ENCODE measurements at places on chromosomes 16 and 17.

DNA sequence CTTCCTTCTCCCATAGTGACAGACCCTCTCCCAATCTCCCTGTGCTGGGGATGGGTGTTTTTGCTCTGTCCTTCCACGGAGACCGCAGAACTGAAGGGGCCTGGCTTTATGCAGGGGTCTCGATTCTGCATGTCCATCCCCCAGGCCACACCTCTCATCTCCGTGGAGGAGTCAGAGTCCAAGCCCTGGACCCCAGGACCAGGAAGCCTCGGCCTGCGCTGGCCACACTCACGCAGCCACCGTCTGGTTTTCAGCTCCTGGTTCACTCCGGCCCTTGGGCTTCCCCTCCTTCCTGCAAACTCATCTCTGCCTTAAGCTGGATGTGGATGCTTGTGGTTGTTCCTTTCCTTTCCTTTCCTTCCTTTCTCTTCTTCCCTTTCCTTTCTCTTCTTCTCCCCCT lies 90.8 kb downstream of the MGAT5B start:
- DNase-seq: no peak

DNA sequence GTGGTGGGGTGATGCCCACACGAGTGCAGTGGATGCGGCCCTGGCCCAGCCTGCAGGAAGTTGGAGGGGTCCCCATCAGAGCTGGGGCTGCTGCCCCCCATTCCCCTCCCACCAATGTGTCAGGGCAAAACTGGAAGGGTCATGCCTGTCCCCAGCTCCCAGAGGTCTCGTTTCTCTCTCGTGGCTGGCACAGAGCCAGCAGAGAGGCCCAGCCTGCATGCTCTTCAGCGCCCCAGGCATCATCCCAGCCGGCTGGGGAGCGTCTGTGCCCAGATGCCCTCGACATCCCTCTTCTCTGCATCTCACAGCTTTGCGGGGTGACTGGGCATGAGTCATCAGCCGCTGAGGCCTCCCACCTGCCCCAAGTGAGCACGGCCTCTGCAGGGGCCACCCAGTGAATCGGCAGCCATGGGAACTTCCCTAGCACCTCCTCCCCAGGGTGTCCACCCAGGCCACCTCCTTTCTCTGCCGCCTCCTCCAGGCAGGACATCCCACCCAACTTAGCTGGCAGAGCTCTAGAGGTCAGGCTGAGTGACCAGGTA lies 9.8 kb upstream of the CSNK1D start:
- no peak for DNase-seq

- DNase-seq: no peak
These were observed 20.3 kb downstream of the GPR142 start for GRCh38 chr17:74387365-74388218.

GRCh38 chr17:46962374-46962790 lies 16.7 kb downstream of the RPRML start:
- DNase-seq: no peak

DNA sequence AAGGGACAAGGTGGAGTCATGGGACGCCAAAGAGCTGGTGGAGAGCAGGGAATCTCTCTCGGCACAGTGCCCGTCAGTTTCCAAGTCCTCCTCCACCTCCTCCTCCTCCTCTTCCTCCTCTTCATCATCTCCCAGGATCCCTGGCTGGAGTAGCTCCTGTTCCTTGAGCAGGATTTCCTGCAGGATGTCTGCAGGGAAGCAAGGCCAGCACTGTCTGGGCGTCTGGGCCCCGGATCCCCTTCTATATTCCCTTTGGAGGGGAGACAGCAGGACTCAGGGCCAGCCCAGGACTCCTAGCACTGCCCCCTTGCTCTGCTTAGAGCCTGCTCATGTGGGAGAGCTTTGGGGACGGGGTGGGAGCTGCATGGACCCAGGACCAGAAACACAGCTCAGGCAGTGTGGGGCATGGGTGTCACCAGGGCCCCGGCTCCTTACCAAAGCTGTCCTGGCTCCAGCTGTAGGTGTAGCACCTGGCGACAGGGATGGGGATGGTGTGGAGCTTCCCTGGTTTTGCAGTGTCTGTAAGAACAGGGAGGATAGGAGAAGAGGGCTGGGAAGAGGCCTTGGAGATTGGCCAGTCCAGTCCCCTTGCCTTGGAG lies 21.3 kb upstream of the PIK3R6 start:
- DNase-seq: no peak

- DNase-seq: peak; percentile 87
These were observed 1.3 kb upstream of the PCGF2 start for GRCh38 chr17:38749223-38750043.

DNA sequence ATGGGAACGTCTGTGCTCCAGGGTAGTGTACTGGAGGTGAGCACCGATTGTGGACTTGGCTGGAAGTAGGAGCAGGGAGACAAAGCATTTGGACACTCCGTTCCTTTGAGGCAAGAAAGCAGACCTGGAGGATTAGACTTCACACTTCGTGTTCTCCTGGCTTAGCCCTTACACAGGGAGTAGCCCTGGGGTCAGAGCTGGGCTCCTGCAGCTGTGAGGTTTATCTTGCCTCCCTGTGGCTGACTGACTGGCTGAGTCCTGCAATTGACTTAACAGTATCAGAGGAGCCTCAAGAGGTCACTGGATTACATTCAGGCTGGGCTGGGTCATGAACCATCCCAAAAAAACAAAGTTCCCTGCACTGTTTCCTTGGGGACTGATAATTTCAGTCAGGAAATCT lies 37.1 kb downstream of the MPRIP start:
- no peak for DNase-seq

DNA sequence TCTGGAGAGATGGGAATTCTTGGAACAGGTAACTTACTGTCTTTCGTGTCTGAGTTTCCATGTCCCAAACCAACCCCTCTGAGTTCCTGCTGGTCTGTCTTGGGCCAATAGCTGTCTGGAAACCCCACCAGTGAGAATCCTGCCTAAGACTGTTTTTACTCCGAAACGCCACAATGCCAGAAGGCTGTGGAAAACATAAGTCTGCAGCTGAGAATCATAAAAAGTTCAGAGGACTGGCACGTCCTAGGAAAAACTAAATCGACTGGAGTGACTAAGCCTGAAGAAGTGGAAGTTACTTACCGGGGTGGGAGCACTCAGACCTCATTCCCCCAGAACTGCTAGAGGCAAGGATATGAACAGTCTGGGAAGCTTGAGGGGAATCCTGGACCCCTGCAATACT lies 13.3 kb downstream of the LRRC75A start:
- no peak for DNase-seq

DNA sequence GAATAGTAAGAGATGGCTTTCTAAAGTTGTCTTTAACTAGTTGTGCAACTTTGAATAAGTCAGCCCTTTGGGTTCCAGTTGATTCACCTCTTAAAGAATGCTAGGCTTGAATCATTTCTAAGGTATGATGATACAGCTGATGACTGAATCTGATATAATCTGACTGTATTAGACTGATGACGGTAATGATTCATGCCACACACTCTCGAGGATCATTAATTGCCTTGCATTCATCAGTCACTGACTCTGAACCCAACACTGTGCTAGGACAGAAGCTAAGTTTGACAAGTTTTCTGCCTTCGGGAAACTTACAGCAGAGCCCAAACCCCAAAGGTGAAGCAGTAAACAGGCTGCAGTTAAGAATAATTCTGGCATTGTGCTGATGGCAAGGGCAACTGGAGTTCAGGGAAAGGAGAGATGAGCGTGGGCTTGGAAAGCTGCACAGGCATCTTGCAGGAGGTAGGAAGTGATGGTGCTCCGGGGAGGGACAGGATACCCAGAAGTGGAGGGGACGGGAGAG lies 25.8 kb downstream of the ASIC2 start:
- DNase-seq: no peak

- DNase-seq: no peak
These were observed 16.3 kb upstream of the ATP2A3 start for GRCh38 chr17:3980381-3981014.

GRCh38 chr17:71316176-71316897 lies 804.5 kb upstream of the SOX9 start:
- DNase-seq: no peak

GRCh38 chr16:20866145-20866772 lies 33.9 kb downstream of the DCUN1D3 start:
- no peak for DNase-seq

GRCh38 chr16:84850714-84851113 lies 30.9 kb downstream of the CRISPLD2 start:
- no peak for DNase-seq

GRCh38 chr16:62383941-62384340 lies 347.7 kb upstream of the CDH8 start:
- DNase-seq: no peak

DNA sequence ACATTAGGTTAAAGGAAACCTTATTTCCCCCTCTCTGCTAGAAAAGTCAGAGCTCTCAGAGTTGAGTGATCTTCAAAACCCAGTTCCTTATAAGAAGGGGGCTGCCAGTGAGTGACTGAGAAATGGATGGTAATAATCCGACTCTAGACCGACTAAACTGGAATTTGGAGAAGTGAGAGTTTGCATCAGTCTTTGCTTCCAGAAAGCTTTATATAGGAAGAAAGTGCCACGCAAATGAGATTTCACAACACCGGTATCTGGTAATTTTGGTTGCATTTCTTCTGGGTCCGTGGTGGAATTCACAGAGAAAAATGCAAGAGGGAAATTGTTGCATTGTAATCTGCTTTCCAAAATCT lies 271.4 kb downstream of the MAF start:
- DNase-seq: no peak

GRCh38 chr17:64772845-64773299 lies 110.8 kb upstream of the SMURF2 start:
- DNase-seq: no peak

- DNase-seq: no peak
These were observed 217.6 kb upstream of the KCNJ16 start for GRCh38 chr17:69857412-69857835.

- DNase-seq: no peak
These were observed 38.6 kb downstream of the LITAFD start for GRCh38 chr16:8920645-8921346.

GRCh38 chr17:15779119-15779518 lies 47.0 kb downstream of the TBC1D26 start:
- no peak for DNase-seq

- DNase-seq: no peak
These were observed 278.9 kb downstream of the SNX29 start for GRCh38 chr16:12255473-12255872.

GRCh38 chr16:87000001-87000400 lies 317.2 kb downstream of the C16orf95 start:
- DNase-seq: no peak

GRCh38 chr16:49598383-49599170 lies 225.0 kb downstream of the C16orf78 start:
- DNase-seq: no peak

DNA sequence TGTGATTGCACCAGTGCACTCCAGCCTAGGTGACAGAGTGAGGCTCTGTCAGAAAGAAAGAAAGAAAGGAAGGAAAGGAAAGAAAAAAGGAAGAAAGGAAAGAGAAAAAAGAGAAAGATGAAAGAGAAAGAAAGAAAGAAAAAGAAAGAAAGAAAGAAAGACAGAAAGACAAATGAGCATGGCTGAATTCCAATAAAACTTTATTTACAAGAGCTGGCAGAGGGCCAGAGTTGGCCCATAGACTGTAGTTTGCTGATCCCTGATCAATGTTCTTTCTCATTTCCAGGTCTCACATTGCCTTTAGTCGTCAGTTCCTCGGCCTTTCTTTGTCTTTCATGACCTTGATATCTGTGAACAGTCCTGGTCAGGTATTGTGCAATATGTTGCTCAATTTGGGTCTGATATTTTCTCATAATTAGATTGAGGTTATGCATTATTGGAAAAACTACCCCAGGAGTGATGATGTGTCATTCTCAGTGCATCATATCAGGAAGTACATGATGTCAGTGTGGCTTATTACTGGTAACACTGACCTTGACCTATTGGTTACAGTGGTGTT lies 68.5 kb upstream of the MED9 start:
- DNase-seq: no peak

DNA sequence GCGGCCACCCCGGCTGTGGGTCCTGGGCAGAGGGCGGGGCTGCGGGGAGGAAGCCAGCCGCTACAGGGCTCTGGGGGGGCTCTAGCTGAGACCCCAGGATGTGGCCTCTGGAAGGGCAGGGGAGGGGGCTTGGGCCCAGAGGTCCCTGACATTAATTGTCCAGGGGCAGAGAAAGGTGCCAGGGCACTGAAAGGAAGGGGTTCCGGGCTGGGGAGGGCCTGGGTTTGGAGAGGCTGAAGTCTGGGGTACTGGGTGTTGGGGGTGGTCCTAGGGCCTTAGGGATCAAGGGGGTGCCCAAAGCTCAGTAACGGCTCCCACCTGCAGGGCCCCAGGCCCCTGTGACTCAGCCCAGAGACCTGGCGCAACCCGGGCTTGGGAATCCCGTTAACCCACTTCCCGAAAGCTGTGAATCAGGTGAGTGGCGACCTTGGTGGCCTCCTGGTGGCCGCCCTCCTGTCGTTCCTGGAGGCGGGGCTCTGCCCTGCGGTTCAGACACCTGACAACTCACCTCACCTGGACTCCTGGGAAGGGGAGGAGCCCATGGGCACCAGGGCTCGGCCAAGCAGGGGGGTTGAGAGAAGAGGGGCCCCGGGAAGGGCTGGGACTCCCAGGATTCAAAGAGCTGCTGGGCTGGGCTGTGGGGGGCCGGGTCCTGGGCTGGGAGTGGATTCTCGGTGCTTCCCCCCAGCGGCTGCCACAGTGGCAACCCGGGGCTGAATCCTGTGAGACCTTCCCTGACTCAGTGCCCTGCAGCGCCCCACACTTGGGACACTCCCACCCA lies 465 bp upstream of the PRSS22 start:
- peak; percentile 40 for DNase-seq

- DNase-seq: no peak
These were observed 40.0 kb upstream of the CCL1 start for GRCh38 chr17:34403006-34403405.

DNA sequence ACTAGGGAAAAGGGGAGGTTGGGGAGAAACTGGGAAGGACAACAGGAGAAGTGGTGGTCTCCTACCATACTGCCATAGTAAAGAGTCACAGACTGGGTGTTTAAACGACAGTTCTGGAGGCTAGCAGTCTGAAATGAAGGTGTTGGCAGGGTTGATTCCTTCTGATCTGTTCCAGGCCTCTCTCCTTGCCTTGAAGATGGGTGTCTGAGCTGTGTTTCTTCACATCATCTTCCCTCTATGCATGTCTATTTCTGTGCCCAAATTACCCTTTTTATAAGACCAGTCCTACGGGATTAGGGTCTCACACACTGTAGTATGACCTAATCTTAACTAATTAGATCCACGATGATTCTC lies 79.8 kb upstream of the TMEM97 start:
- DNase-seq: no peak

DNA sequence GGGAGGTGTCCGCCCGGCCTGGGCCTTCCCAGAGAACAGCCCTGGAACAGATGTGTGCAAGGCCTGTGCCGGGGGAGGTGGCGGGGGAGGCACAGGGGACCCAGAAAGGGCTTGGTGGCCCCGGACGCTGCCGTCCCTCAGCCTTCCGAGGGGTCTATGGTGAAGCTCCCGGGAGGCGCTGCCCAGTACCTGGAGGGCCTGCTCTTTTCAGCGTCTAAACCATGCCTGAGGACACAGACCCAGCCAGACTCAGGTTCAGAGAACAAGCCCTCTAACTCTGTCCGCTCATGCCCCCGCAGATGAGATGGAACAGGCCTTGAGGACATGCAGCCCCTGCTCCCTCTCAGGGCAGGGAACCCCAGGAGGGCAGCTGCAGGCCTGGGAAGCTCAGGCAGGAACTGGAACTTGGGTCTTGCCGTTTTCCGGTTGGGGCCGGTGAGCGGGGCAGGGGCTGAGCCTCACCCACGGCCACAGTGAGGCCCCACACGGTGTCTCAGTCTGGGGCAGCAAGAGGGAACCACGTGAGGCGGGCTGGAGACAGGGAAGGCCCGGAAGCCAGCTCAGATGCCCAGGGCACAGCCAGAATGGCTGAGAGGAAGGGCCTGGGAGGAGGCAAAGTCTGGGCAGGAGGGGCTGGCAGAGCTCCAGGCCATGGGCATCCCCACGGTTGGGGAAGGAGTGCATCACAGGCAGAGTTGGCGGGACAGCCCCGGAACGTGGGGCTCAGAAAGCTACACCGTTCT lies 12.5 kb downstream of the SLC16A3 start:
- DNase-seq: peak; percentile 54

Measured in right kidney (tissue), 9 donors.